ENCODE measurements at places on chromosomes 4 and X.

DNA sequence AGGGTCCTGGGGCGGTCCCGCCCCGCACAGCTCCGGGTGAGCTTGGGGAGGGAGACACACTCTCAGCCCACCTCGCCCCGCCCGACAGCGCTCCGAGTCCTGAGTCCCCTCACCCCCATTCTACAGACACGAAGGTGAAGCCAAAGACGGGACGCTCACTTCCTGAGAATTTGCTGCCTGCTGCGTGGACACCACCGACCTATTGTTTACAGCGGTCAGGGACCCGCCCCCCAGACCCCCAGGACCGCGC lies 796 bp upstream of the ZNF141 start:
- no peak for DNase-seq

GRCh38 chr4:150708004-150708403 lies 126.1 kb downstream of the MAB21L2 start:
- DNase-seq, result no peak

DNA sequence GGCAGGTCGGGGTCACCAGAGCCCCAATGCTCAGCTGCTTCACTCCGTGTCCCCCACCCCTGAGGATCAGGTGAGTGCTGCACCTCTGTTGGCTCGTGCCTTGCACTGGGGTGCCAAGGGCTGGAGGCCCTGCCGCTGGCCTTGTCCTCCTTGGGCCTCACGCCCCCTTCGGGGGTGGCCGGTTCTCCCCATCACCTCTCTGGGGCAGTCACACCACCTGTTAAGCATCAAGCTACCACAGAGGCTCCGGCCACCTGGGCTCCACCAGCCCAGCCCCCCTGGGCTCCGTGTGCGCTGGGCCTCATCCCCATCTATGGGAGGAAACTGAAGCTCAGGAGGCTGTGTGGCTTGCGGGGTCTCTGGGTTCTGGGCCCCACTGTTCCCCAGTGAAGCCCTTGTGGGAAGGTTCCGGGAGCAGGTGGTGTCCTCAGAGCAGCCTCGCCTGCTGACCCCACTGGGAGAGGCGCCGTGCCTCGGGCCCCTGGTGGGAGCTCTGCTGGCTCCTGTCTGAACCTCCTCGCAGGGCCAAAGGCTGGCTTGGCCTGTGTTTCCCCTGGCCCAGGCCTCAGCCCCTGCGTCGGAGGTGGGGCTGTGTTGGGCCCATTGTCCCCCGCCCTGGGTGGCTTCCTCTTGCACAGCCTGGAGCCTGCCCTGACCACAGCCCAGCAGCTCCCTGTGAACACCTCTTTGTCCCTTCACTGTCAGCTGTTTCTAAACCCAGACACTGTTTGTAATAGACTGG lies 30.8 kb downstream of the DOK7 start:
- DNase-seq, result no peak

DNA sequence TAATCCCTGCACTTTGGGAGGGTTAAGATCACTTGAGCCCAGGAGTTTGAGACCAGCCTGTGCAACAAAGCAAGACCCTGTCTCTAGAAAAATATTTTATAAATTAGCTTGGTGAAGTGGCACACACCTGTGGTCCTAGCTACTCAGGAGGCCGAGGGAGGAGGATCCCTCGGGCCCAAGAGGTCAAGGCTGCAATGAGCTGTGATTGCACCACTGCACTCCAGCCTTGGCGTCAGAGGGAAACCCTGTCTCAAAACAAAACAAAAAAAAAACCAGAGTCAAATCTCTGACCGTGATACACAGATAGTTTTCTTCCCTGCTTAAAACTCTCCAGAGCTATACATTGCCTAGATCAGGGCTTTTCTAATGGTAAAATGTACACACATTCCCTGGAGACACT lies 53.5 kb downstream of the CHST7 start:
- no peak for DNase-seq

- no peak for DNase-seq
Measured at GRCh38 chrX:2670978-2671377, 20.1 kb upstream of the CD99 start.

DNA sequence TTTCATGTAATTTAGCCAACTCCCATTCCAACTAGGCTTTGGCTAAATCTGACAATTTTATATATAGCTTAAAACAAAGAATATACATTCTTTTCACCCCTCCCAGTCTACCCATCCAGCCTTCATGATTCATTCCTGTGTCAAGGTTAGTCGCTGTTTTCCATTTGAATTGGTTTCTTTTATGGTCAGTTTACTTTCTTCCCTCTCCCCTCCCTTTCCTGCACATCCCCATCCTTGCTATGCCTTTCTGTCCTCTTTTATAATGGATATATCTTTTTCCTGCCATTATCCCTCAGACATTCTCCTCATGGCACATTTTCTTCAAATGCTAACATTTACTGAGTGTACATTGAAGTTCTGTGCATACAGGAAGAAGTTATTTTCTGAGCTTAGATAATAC lies 4.7 kb downstream of the ZXDB start:
- no peak for DNase-seq

DNA sequence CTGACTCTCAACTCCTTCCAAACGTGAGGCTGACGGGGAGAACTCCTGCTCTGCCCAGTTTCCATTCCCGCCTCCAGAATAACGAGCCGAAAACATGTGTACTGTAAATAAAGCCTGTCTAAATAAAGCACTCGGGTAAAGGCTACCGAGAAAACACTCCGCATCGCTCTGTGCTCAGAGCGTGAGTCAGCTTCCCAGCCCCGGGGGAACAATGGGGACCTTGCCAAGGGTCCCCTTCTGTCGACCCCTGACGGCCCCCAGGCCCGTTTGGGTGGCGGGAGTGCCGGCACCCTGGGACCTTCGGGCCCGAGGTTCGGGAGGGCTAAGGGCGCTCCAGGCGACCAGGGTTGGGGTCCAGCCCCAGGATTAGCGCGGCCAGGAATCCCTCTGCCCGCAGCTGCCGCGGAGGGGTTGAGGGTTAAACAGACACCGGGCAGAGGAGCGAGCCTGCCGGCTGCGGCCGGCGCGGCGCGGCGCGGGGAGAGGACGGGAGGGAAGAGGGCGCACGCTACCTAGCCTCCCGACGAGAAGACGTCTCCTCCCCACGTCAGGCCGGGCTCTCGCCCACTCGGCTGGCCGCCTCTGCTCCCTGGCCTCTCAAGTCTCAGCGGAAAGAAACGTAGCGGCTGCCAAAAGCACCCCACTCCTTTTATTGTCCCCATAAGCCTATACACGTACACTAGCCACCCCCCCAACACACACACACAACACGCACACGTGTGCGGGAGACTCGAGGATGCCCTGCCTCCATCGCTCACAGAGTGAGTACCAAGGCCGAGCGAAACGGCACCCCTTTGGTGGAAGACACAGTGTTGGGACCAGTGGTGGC lies 85.5 kb downstream of the BCOR start:
- no peak for DNase-seq

- DNase-seq, result no peak
Measured at GRCh38 chr4:173478201-173478912, 51.7 kb downstream of the HAND2 start.

DNA sequence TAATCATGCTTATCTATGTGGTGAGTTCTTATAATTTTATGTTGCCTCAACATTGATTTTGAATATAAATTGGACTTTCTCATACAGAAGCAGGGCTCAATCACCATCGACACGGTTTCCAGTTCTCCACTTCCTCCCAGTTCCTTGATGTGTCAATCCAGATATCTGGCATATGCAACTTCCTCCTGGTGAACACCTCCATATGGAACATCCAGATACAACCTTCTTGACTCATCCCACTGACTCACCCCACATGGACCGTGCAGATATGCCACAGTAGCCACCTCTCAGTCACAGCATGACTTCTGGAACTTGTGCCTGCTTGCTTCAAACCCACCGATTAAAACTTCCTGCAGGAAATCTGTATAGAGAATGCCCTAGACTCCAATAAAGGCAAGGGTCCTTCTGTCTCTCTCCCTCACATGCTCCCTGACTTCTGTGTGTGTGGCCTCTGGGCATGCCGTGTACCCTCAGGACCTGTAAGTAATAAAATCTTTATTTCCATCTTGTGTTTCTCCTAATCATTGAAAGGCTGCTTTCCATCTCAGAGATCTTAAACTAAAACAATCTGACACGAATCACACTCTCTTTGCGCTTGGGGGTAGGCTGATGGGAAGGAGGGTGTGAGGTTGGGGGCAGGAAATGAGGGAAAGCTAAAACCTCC lies 67.0 kb downstream of the HTRA3 start:
- no peak for DNase-seq

- no peak for DNase-seq
Measured at GRCh38 chr4:125016892-125017299, 297.9 kb upstream of the FAT4 start.

DNA sequence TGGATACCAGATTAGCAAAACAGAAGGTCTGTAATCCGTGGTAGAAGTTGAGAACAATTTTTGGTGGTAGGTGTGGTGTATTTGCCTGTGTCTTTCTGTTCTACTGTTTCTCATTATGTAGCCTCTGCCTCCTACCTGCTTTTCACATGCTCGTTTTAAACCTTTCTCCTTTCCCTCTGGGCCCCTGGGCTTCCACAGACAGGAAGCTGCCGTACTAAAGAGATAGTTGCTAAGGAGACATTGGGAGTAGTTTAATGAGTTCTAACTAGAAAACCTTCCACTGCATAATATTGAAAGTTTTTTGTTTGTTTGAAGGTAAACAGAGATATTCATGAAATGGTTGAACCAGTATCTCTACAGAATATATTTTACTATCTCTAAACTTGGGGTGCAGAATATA lies 107.8 kb downstream of the STOX2 start:
- DNase-seq, result no peak

DNA sequence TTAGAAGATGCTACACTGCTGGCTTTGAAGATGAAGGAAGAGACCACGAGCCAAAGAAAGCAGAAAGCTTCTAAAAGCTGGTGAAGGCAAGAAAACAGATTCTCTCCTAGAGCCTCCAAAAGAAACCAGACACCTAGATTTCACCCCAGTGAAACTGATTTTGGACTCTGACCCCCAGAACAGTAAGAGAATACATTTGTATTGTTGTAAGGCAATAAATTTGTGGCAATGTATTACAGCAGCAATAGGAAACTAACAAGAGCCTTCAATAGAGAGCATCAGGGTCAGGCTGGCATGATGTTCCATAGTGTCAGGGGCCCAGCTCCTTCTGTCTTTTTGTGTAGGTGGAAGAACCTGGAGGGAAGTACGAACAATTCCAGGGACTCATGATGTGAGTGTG lies 6.0 kb upstream of the TEC start:
- no peak for DNase-seq

DNA sequence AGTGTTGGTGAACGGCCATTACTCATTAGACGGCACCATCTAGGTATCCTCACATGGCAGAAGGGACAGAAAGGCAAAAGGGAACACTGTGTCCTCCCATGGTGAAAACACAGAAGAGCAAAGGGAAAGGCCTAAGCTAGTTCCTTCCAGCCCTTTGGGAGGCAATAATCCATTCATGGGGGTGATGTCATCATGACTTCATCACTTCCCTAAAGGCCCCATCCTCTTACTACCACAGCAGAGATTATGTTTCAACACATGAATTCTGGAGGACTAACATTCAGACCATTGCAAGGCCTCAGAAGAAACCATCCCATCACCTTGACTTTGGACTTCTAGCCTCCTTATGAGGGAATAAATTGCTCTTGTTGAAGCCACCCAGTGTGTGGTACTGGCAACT lies 238.2 kb downstream of the MGST2 start:
- DNase-seq, result no peak

GRCh38 chr4:6914448-6914847 lies 4.8 kb downstream of the TBC1D14 start:
- no peak for DNase-seq

DNA sequence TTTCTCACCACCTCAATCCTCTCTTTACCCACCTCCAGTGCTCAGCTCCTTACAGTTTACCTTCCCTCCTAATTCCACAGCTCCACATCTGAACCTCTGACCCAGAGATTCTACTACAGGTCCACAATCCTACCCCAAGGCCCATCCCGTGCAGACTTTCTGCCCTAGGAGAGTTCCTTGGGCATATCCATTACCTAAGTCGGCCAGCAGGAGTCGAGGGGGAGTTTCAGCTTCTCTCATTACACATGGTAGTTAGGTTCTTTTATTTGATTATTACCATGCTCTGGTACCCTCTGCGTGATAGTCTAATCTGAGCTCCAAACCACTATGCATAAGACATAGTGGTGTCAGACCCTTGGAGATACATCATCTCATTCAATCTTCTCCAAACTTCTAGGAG lies 117.9 kb downstream of the SH3RF1 start:
- no peak for DNase-seq

DNA sequence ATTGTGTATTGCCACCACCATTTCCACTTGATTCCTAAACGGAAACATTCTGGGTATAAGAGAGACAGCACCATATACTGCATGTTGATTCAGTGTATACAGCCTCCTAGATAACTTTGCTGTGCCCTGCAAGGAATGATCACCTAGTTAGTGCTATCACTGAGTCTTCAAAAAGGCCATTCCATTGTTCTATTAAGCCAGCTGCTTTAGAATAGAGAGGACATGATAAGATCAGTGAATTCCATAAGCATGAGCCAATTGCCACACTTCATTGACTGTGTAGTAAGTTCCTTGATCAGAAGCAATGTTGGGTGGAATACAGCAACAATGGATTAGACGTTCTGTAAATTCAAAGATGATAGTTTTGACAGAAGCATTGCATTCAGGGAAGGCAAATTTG lies 1047.3 kb downstream of the PCDH18 start:
- no peak for DNase-seq

DNA sequence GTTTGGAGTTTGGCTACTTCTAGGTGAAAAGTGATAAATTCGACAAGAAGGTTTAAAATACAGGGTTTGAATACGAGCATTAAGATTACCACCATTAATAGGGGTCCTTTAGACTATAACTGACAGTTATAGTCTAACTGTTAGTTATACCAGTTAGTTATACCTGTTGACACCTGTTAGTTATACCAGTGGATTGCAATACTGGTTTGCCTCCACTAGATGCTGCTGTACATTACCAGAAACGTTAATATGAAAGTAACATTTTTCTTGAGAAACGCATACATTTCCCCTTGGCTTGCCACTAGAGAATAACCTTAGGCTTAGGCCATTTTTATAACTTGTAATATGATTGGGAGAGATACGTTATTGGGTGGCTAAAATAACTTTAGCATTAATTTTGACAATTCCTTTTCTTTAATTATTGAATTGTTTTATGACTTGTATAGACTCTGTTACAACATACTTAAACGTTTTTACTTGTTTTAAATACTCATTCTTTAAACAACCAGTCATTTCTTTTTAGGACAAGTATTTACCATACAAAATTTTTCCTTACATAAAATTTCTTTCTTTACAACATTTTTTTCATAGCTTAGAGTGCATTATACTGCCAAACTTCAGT lies 911.2 kb downstream of the FSTL5 start:
- no peak for DNase-seq

DNA sequence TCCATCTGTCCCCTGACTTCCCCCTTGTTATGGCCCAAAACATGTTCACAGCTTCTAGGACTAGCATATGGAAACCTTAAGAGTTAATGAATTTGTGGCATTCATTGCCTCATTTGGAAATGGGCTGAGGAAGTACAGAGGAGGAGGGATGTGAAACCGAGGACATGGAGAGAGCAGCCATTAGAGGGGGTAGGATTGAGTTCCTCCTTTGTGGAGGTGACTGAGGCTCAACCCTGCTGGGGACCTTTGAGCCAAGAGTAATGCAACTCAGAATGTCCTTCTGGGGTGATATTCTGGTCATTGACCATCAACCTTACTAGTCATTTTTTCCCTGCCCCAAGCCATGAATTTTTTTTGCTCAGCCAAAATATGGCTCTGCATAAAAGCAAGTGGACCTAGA lies 109.4 kb downstream of the ZNF518B start:
- no peak for DNase-seq

- no peak for DNase-seq
Measured at GRCh38 chr4:73606465-73606974, 13.7 kb downstream of the RASSF6 start.

GRCh38 chr4:138696058-138696457 lies 319.5 kb upstream of the NOCT start:
- DNase-seq, result no peak

GRCh38 chr4:87717276-87718031 lies 67.4 kb downstream of the DMP1 start:
- DNase-seq, result no peak

All from activated T-cell treated with anti-CD3 and anti-CD28 coated beads for 48 hours (primary cell).